T-cell (primary cell): ENCODE measurements at places on chromosomes 1 and 21. TPM values are rescaled to one million over a fixed set of nuclear protein-coding genes. Genes with fewer than 3 reads are reported as not detected.
A peak's percentile ranks its signal among the peaks of the same experiment; 100 is the strongest.

GRCh38 chr1:180927841-180928240 lies 15.1 kb downstream of the KIAA1614 start:
- peaks cover 3% of the 10 kb centered on the region for H3K4me1 ChIP-seq
- no peaks in the 10 kb centered on the region for H3K27me3 ChIP-seq
- H3K36me3 ChIP-seq: no peaks in the 10 kb centered on the region
- H3K4me3 ChIP-seq: no peak overlapping the region

- no peak overlapping the region for H3K4me3 ChIP-seq
- no peak overlapping the region for H3K27ac ChIP-seq
- no peaks in the 10 kb centered on the region for H3K4me1 ChIP-seq
These were observed 18.1 kb upstream of the IRF2BP2 start for GRCh38 chr1:234628089-234628488.

DNA sequence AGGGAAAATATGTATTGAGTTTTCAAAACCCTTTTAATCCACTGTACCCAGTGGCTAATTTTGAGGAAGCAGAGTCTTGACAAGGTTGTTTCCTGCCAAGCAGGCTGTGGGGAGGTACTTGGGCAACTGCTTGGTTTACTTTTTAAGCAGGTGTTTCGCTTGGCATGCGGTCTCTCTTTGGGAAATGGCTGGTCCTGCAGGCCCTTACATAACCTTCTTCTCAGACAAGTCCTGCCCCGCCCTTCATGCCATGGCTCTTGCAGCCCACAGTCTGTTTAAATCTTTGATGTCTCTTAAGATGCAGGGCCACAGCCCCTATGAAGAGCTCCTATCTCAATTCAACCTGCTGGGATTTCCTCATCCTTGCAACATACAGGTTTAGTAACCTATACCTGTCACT lies 36.0 kb upstream of the ABCD3 start:
- H3K27me3 ChIP-seq: no peaks in the 10 kb centered on the region
- no peak overlapping the region for H3K27ac ChIP-seq
- H3K4me3 ChIP-seq: no peak overlapping the region
- H3K4me1 ChIP-seq: peaks cover 29% of the 10 kb centered on the region
- DNase-seq: no peak
- H3K36me3 ChIP-seq: no peaks in the 10 kb centered on the region

DNA sequence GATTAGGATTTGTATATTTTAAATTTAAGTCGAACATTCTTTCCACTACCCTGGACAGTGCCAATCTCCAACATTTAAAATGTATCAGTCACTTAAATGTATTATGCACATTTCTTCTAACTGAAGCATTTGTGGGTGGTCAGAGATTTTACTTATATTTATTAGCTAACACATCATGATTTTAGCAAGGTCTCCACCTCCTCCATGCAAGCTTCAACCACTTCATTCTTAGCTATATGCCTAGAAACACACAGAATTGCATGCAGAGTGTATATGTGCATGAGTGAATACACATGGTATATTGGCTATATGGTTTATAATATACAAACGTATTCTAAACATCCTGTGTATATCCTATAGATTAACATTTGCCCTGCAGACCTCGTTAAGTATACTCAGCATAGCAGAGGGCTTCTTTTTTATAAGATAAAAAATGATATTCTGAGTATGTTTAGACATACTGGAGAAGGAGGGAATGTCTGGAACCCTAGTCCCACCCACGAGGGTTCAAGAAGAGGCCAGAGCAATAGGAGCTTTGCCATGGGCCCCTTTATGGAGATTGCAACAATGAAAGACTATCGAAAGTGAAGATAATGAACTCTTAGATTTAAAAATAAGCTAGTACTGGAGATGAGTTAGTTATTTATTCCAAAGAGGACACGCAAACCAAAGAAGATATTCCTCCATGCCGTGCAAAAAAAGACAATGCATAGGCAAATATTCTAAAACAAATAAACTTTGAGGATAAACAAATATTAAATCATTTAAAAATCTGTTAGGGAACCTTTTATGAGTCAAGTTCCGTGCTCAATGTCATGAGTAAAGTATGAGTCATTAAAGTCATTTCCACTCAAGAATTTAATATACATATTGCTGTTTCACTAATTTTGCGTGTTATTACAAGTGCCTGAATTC lies 480.4 kb downstream of the SIPA1L2 start:
- no peaks in the 10 kb centered on the region for H3K36me3 ChIP-seq
- H3K4me3 ChIP-seq: no peak overlapping the region
- no peaks in the 10 kb centered on the region for H3K4me1 ChIP-seq
- DNase-seq: no peak
- H3K27ac ChIP-seq: no peak overlapping the region

- H3K36me3 ChIP-seq: no peaks in the 10 kb centered on the region
- DNase-seq: no peak
- H3K27ac ChIP-seq: no peak overlapping the region
- no peak overlapping the region for H3K4me3 ChIP-seq
These were observed 70.9 kb downstream of the DIRAS3 start for GRCh38 chr1:67979532-67979931.

- H3K27ac ChIP-seq: no peak overlapping the region
- DNase-seq: no peak
- H3K4me3 ChIP-seq: no peak overlapping the region
- no peaks in the 10 kb centered on the region for H3K36me3 ChIP-seq
- H3K4me1 ChIP-seq: peaks cover 2% of the 10 kb centered on the region
These were observed 45.1 kb downstream of the MAP3K7CL start for GRCh38 chr21:29175408-29176134.

- peaks cover 3% of the 10 kb centered on the region for H3K27me3 ChIP-seq
- H3K4me3 ChIP-seq: no peak overlapping the region
- H3K36me3 ChIP-seq: no peaks in the 10 kb centered on the region
These were observed 69.0 kb downstream of the PTGER3 start for GRCh38 chr1:70978623-70979022.

DNA sequence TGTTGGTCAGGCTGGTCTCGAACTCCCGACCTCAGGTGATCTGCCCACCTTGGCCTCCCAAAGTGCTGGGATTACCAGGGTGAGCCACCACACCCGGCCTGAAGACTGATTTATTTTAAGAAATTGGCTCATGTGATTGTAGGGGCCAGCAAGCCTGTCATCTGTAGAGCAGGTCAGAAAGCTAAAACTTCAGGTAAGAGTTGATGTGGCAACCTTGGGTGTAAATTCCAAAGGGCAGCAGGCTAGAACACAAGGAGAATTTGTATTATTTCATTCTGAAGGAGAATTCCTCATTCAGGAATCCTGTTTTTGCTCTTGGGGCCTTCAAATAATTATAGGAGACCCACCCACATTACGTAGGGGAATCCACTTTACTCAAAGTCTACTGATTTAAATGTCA lies 728.7 kb downstream of the LTN1 start:
- no peaks in the 10 kb centered on the region for H3K4me1 ChIP-seq
- no peaks in the 10 kb centered on the region for H3K36me3 ChIP-seq
- no peaks in the 10 kb centered on the region for H3K27me3 ChIP-seq
- H3K4me3 ChIP-seq: no peak overlapping the region

DNA sequence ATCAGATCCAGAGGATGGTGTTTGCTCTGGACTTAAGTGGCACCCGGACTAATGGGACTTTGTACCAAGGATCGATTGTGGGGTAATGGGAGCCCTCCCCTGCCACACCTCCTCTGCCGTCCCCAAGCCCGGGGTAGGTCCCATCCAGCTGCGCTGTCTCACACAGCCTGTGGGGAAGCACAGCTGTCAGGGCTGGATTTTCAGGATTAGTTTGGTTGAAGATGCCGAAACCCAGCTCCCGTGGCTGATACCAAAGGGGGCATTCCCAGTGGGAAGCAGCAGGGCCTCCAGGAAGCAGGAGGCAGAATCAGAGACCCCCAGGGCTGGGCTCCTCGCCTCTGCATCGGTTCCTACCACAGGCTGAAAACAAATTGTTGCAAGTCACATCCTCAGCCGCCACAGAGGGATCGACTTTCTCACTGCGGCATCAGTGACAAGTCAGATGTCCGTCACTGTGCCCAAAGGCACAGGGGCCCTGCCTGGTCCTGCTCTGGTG lies 59.7 kb downstream of the MATN1 start:
- no peaks in the 10 kb centered on the region for H3K27me3 ChIP-seq
- H3K27ac ChIP-seq: no peak overlapping the region
- H3K4me1 ChIP-seq: no peaks in the 10 kb centered on the region
- DNase-seq: no peak
- H3K36me3 ChIP-seq: no peaks in the 10 kb centered on the region

GUCA2B gene
- not detected for total RNA-seq

IQGAP3 gene
- 0.19 TPM for total RNA-seq

SEMA4A gene
- 4.6 TPM for total RNA-seq

ADSS2 gene
- total RNA-seq: 53.2 TPM

CD48 gene
- 393 TPM for total RNA-seq

DNA sequence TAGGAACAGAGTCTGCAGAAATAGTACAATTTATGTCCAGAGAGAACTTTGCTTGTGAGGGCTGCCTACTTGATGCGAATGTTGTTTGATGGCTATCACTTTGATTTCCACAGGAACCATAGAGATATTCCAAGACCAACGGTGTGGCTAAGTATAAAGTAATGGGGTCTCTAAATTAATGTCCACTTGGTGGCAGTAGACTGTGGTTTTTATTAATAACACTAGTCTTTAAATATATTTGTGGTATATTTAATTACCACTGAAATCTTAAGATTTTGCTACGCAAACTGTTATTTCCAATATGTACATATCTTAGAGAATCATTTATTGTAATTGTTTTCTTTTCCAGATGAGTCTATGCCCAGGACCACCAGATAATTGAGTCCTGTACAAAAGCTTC lies 647.9 kb downstream of the PLA2G4A start:
- no peak for DNase-seq
- no peaks in the 10 kb centered on the region for H3K36me3 ChIP-seq
- H3K4me3 ChIP-seq: no peak overlapping the region
- H3K27me3 ChIP-seq: no peaks in the 10 kb centered on the region
- H3K27ac ChIP-seq: no peak overlapping the region

CFAP57 gene
- total RNA-seq: not detected

DNA sequence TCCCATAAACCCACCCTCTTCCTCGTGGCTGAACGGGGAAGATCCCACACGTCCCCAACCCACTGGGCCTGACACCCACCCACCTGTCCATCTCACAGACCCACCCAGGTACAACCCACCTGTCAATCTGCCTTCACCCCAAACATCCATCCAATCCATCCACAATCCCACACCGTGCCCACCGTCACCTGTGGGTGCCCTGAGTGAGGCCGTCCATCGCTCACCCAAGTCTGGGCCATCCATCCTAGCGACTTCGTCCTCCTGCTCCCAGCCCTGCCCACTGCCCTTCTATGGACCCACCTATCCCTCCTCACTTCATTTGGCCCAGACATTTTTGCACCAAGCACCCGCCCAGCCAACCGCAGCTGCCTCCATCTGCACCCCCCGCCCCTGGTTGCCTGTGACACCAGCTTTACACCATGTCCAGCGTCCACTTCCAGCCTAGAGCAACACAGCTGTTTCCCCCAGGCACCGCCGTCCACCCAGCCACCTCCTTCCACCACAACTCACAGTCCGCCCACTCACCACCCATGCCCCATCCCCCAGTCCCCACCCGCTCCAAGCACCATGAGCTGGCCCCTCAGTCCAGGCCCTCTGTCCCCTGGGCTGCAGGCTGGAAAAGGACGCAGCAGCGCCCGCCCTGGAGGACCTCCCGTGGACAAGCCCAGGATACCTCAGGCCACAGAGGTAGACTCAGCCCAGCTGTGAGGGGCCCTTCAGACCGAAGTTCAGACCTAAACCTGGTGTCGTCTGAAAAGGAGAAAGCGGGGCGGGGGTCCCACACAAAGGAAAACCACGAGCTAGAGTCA lies 7.7 kb downstream of the TTLL10 start:
- peaks cover 14% of the 10 kb centered on the region for H3K4me1 ChIP-seq
- peak; percentile 1 for DNase-seq
- no peak overlapping the region for H3K4me3 ChIP-seq
- peaks cover 43% of the 10 kb centered on the region for H3K27me3 ChIP-seq
- H3K27ac ChIP-seq: no peak overlapping the region

GRCh38 chr1:21956720-21957552 lies 19.8 kb upstream of the HSPG2 start:
- DNase-seq: peak; percentile 68
- H3K27me3 ChIP-seq: peaks cover 15% of the 10 kb centered on the region
- H3K4me1 ChIP-seq: peaks cover 37% of the 10 kb centered on the region
- peak overlapping the region; percentile 82 for H3K27ac ChIP-seq

UBE2U gene
- total RNA-seq: not detected

CATSPERE gene
- 1.2 TPM for total RNA-seq

PIGR gene
- total RNA-seq: 2.7 TPM

ACOT11 gene
- total RNA-seq: 1.2 TPM

DNA sequence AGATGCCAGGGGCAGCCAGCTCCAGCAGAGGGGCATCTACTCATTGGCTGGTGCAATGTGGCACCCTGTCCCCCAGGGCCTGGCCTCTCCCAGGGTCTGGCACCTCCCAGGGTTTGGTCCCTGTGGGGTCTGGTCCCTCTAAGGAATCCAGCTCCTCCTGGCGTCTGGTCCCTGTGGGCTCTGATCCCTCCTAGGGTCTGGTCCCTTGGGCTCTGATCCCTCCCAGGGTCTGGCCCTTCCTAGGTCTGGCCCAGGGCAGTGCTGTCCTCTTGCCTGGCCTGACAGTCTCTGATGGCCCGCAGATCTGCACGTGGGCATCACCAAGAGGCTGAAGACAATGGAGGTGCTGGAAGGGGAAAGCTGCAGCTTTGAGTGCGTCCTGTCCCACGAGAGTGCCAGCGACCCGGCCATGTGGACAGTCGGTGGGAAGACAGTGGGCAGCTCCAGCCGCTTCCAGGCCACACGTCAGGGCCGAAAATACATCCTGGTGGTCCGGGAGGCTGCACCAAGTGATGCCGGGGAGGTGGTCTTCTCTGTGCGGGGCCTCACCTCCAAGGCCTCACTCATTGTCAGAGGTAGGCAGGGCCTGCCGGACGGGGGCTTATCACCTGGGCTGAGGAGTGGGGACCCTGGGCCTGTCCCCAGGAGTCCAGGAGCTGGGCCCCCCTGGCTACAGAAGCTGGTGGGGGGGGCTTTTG lies 73.9 kb downstream of the OBSCN start:
- no peak overlapping the region for H3K27ac ChIP-seq
- no peaks in the 10 kb centered on the region for H3K27me3 ChIP-seq
- no peak overlapping the region for H3K4me3 ChIP-seq
- peaks cover 34% of the 10 kb centered on the region for H3K36me3 ChIP-seq
- DNase-seq: no peak

- no peaks in the 10 kb centered on the region for H3K4me1 ChIP-seq
- H3K4me3 ChIP-seq: no peak overlapping the region
- no peaks in the 10 kb centered on the region for H3K27me3 ChIP-seq
- no peaks in the 10 kb centered on the region for H3K36me3 ChIP-seq
- H3K27ac ChIP-seq: no peak overlapping the region
These were observed 321.0 kb upstream of the SNX7 start for GRCh38 chr1:98340511-98340910.

SUSD4 gene
- total RNA-seq: 11.6 TPM
